ENCODE measurements at places on chromosomes 12 and 14.
A peak's percentile ranks its signal among the peaks of the same experiment; 100 is the strongest.

- DNase-seq, result no peak
These were observed 148.6 kb upstream of the FOXN3 start for GRCh38 chr14:89565607-89566006.

- DNase-seq, result no peak
These were observed 477.1 kb downstream of the FSCB start for GRCh38 chr14:44029933-44030332.

GRCh38 chr14:54446161-54446693 is 5.1 kb upstream of the CNIH1 start:
- DNase-seq, result no peak

GRCh38 chr14:31854508-31855075 is 222.5 kb upstream of the ARHGAP5 start:
- no peak for DNase-seq

DNA sequence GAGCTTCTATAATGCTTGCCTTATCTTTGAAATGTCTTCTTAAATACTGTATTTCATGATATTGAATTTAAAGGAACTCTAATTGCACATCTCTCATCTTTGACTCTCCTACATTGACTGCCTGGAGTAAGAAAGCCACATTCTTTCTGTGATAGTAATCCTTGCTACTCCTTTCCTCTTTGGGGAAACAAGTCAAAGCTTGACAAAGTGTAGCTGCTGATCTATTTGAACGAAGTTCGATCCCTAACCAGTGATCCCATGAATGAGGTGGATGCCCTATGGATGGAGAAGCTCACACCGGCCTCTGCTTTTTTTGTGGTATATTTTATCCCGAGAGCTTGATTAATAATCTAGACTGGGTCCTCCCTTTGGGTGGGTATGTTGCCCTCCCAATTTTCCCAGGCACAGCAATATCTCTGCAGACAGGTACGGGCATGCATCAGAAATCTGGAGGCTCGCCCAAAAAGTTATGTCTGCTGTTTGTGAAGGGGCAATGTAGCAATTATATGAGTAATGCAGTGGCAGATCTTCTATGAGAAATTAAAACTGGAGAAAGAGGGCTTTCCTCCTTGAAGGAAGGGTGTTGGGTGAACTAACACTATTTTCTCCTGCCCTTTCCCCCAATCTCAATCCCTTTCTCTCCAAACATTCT is 163.0 kb upstream of the FRMD6 start:
- DNase-seq, result no peak

- no peak for DNase-seq
These were observed 40.7 kb downstream of the R3HDM2 start for GRCh38 chr12:57390174-57390573.

DNA sequence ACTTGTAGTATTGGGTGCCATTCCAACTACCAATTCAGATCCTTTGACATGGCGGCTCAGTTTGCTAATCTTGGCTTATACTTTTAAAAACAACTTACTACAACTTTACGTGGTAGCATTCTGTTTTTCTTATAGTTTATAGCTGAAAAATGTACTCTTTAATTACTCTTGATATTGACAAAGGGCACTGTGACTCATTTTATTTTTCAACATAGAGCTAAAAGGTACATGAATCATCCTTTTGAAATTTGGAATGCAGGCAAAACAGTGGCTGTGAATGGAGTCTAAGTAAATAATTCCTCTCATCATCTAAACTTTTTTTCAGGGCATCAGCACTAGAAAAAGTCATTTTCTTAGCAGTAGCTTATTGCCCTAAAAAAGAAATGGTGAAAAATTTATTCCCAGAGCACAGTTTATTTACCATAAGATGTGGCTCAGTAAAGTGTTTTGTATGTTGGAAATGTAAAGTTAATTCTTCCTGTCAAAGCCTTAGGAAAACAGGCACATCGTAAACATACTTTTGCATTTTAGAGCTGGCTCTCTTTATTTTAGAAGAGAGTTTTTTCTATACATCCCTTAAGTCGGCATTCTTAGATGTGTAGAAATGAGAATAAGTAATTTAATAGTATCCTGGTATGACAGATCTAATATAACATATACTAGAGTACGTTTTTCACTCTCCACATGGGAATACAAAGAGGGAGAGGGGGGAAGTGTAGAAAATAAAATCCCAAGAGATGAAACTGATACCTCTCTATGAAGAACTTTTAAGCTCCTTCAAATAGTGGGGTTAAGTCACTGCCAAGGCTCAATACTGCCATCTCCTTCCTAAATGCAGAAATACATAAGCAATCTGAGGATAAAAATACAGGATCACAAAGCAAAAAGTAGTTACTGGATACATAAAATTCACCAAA is 55.2 kb downstream of the SLC25A21 start:
- DNase-seq, result peak; percentile 25

- peak; percentile 90 for DNase-seq
These were observed at the start of gene FKBP4 for GRCh38 chr12:2794736-2795289. Gene FKBP4, plus strand, starts transcription at chr12:2794970. Its CDS starts 170 bp downstream, at chr12:2795140.

GRCh38 chr12:65427646-65428045 is 149.2 kb downstream of the MSRB3 start:
- DNase-seq, result no peak

DNA sequence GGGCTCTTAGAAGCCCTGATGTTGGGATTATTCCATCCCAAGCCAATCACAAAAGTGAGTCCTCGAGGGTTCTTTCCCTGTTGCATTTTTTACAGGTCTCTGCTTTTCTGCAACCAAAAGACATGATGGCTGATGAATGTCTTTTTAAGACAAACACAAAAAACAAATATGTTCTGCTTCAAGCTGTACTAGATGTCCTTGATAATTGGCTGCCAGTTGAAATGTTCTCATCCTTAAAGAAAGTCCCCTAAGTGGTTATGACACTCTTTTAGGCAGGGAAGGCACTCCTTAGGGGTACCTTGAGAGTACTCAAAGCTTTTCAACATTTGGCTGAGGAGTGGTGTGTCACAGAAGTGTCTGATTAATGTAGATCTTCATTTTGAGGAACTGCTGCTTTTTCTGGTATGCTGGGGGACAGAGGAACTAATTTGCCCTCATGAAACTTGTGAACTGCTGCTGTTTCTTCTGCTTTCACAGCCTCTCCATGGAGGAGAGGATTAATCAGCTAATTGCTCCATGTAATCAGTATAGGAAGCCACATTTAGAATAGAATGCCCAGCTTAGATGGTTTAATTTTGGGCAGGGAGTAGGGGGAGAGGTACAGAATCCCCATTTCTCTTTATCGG is 22.8 kb upstream of the IGF1 start:
- no peak for DNase-seq

DNA sequence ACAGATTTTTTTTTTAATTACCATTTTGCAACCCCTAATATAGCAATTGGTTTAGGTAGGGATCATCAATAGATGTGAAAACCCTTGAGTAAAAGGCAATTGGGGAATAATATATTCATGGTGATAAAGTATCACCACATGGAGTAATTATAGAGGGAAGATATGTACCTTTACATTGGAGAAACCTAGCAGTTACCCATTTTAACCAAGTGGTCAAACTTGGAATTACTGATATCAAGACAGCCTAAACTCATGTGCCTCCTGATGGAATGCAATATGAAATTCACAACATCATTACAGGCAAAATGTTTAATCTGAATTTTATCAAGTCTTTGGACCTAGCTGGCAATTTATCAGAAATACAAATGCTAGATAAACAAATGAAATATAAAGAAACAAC is 6.7 kb upstream of the SLC10A1 start:
- no peak for DNase-seq

- peak; percentile 44 for DNase-seq
These were observed 94.7 kb downstream of the SLC2A13 start for GRCh38 chr12:40010899-40011774.

DNA sequence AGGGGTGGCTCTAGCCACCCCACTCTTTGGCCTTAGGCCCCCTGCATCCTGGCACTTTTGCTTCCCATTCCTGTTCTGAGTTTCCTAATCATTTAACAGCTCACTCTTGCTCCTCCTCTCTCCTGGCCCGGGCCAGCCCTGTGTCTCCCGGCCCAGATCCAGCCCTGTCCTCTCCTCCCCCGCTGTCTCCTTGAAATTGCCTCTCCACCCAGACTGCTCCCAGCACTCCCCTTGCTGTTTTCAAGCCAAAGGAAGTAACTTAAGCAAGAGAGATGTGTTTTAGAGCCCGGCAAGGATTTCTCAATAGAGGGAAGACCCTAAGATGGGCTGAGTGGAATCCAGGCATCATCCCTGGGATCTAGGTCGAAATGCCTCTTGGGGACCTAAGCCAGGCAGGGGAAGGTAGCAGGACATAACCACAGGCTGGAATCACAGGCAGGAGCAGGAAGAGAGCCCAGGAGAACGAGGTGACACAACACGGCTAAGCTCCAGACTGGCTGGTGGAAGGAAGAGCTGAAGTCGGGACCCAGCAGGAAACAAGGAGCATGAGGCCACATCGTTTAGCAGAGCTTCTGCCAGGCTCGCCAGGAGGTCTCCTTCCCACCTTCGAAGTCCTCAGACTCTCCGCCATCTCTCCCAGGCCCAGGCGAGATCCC is 2.0 kb upstream of the LRP1-AS start:
- DNase-seq, result peak; percentile 84

GRCh38 chr14:31927348-31927832 is 149.7 kb upstream of the ARHGAP5 start:
- DNase-seq, result no peak

GRCh38 chr12:66799551-66799950 is 120.7 kb upstream of the GRIP1 start:
- DNase-seq, result no peak

DNA sequence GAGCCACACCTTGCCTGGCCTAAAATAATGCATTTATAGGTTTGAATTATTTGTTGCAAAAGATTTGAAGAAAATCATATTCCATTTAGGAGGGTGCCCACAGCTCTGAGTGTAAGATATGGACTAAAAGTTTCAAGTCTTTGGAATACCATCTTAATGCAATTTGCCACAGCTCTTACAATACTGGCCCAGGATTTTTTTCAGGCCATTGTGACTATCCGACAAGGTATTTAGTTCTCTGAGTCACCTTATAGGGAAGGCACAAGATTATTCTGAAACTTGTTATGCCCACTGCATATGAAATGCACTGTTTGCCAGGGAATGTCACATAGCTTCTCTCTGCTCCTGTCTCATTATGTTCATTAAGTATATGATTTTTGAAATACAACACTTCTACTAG is 29.6 kb upstream of the SLC6A13 start:
- DNase-seq, result no peak

GRCh38 chr14:77822307-77822706 is 22.4 kb downstream of the ADCK1 start:
- no peak for DNase-seq

DNA sequence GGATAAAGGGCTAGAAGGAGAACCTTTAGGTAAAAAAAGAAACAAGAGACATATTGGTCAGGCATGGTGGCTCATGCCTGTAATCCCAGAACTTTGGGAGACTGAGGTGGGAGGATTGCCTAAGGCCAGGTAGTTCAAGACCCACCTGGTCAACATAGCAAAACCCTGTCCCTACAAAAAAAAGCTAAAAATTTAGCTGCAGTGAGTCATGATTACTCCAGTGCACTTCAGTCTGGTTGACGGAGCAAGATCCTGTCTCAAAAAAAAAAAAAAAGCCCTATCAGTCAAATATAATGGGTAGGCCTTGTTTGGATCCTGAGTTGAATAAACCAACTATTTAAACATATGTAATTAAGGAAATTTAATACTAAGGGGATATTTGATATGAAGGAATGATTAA is 54.2 kb downstream of the PPP1R36 start:
- DNase-seq, result no peak

DNA sequence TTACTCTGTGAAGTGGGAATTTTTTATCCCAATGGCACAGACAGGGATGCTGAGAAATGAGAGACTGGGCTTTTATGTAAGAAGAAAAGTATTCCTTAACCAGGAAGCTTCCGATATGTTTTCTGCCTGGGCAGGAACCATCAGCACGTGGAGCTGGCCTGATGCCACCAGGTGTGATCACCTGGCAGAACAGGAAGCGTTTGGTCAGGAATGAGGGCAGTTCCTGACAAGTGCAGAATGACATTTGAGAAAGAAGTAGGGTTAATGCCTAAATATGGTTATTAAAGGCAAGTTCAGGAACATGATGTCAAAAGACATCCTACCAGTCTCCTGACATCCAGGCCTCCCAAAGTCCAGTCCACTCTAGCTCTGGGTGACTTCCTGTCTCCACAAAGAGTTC is 210.3 kb downstream of the NUAK1 start:
- no peak for DNase-seq

DNA sequence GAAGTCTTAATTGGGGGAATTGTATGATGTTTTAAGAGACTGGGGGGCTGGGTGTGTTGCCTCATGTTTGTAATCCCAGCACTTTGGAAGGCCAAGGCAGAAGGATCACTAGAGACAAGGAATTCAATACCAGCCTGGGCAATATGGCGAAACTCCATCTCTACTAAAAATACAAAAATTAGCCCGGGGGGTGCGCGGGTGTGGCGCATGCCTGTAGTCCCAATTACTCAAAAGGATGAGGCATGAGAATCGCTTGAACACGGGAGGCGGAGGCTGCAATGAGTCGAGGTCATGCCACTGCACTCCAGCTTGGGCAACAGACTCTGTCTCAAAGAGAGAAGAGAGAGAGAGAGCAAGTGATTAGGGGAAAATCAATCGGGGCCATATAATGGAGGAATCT is 600.5 kb downstream of the SLC16A7 start:
- DNase-seq, result no peak

GRCh38 chr14:67851785-67852410 is 32.3 kb downstream of the RAD51B start:
- DNase-seq, result no peak

DNA sequence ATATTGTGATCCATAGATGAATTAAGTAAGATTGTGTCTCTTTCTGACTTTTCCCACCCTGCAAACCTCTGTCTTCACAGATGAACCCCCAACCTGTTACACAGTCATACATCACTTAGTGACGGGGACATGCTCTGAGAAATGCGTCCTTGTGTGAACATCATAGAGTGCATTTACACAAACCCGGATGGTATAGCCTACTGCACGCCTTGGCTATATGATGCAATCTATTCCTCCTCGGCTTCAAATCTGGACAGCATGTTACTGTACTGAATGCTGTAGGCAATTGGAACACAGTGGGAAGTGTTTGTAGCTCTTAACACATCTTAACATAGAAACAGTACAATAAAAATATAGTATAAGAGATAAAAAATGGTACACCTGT is 7.4 kb upstream of the TESPA1 start:
- no peak for DNase-seq

- DNase-seq, result no peak
These were observed 59.7 kb downstream of the E2F7 start for GRCh38 chr12:77005611-77006098.

Measured in muscle of arm (tissue), 14 donors.